ENCODE measurements at places on chromosomes 3 and 15.

GRCh38 chr3:42855219-42855546 lies 20.5 kb downstream of the CYP8B1 start:
- DNase-seq = no peak

DNA sequence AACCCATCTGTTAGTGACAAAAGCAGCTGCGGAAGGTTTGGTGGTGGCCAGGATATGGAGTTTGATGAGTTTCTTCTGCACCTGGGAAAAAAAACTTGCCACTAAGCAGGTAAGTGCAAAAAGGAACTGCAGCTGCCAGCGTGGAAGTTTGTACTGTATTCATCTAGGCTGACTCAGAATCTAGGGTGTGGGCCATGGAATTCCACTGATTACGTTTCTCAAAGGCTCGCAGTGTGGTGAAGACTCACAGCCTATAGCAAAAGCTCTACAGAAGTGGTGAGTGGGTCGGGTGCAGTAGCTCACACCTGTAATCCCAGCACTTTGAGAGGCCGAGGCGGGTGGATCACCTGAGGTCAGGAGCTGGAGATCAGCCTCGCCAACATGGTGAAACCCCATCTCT lies 334.6 kb upstream of the GRM7 start:
- no peak for DNase-seq

GRCh38 chr15:86854176-86854575 lies 774.5 kb downstream of the AGBL1 start:
- no peak for DNase-seq

GRCh38 chr15:40281057-40281800 lies 1.6 kb downstream of the ANKRD63 start:
- DNase-seq = no peak

GRCh38 chr15:100696452-100696851 lies 94.1 kb downstream of the ASB7 start:
- no peak for DNase-seq

GRCh38 chr15:31803388-31803884 lies 226.9 kb upstream of the CHRNA7 start:
- DNase-seq = no peak

- DNase-seq = no peak
These were observed 33.5 kb downstream of the ABCC5 start for GRCh38 chr3:183984127-183984740.

GRCh38 chr15:65917407-65917756 lies 48.1 kb downstream of the RAB11A start:
- no peak for DNase-seq

- DNase-seq = no peak
These were observed 41.4 kb downstream of the PGPEP1L start for GRCh38 chr15:98966091-98966787.

GRCh38 chr3:31013843-31014242 lies 119.4 kb upstream of the GADL1 start:
- no peak for DNase-seq

DNA sequence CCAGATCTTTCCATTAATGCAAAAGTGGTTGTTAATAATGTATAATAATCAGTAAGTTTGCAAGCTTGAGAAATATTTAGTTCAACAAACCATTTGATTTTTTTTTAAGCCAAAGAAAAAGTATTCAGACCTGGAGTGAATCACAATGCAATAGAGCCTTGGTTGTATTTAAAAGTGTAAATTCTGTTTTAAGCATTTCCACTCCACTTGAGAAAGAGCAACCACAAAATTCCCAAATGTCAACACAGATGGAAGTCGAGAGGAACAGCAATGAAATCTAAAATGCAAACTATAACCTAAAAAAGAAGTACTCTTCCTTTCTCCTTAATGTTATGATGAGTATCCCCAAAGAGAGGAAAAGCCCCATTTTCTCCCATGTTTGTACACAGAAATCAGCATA lies 20.2 kb downstream of the GBE1 start:
- DNase-seq = no peak

DNA sequence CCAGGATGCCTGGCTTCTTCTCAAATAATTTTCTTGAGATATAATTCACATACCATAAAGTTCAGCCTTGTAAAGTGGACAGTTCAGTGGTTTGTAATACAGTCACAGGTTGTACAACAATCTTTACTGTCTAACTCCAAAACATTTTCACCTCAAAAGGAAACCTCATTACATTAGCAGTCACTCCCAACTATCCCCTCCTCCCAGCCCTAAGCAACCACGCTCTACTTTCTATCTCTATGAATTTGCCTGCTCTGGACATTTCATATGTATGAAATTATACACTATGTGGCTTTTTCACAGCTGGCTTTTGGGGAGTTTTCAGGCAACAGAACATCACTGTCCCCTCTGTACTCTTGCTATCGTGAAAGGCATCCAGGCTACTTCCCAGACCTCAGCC lies 17.5 kb downstream of the TGM5 start:
- DNase-seq = no peak

DNA sequence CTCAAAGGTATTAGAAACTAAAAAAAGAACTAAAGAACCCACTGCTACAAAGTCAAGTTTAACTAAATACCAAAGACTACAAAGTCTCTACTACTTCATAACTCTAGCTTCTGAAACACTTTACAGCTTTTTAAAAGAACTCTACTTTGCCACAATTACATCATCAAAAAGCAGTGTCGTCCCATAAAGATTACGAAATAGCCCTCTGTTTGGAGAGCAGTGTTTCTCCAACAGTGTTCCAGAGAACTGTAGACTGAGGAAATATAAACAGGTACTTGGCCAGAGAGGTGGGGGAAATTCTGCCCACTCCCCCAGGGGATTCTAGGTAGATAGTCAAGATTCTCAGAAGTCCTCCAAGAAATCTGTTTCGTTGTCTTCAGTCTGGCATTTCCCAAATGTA lies 225.6 kb downstream of the PDZRN3 start:
- DNase-seq = no peak

- no peak for DNase-seq
These were observed 1.3 kb downstream of the CLPX start for GRCh38 chr15:65183865-65184159.

DNA sequence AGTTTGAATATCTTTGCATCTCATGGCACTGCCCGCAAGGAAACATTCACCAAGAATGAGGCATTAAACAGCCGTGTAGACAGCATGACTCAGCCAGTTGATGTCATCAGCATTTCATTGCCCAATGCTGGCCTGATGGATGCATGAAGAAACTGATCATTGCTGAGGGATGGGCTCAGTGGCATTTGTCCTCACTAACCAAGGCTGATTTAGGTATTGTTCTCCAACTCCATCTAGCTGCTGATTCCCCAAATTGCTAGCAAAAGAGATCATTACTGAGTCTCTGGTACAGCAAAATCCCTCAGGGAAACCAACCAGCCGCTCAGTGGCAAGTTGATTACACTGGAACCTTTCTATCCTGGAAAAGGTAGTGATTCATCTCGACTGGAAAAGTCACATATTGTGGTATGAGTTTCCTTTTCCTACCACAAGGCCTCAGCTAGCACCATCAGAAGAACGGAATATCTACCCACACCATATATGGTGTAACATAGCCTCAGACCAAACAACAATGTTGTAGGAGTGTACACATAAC lies 186.5 kb upstream of the GAP43 start:
- DNase-seq = no peak

GRCh38 chr15:57485869-57486268 lies 105.8 kb upstream of the MYZAP start:
- DNase-seq = no peak

DNA sequence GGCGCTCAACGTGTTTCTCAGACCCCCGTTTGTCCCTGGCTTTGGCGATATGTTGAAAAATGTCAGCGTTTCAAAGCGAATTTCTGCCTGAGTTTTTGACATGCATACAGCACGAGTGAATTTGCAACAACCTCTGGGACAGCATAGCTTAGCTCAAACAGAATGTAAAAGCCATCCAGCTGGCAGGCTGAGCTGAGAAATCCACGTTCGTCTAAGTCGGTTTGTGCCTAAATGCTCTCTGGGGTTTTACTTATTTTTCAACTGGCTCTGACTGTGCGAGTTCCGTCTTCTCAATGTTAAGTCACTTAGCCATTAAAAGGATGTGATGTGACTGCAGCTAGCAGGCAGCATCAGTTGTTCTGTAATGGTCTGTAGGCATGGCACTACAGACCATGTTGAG lies 243.5 kb upstream of the SLCO3A1 start:
- DNase-seq = no peak

- no peak for DNase-seq
These were observed 45.1 kb downstream of the NR1I2 start for GRCh38 chr3:119826711-119827608.

DNA sequence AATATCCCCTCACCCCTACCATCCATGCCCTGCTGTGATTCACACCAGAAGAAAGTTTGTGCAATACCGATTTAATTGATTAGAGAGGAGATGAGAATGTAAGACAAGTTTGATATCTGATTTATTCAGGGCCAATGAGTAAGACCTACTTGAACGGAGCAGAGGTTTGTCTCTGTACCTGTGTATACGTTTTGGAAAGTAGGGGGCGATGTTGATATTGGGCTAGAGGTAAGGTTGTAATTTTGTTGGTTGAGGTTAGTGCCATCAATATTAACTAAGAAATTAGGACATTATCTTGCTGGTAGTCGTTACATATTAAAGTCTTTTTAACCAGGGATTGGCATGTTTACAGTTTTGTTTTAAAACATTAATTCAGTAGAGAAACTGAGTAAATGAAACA lies 20.5 kb downstream of the EAF2 start:
- no peak for DNase-seq

DNA sequence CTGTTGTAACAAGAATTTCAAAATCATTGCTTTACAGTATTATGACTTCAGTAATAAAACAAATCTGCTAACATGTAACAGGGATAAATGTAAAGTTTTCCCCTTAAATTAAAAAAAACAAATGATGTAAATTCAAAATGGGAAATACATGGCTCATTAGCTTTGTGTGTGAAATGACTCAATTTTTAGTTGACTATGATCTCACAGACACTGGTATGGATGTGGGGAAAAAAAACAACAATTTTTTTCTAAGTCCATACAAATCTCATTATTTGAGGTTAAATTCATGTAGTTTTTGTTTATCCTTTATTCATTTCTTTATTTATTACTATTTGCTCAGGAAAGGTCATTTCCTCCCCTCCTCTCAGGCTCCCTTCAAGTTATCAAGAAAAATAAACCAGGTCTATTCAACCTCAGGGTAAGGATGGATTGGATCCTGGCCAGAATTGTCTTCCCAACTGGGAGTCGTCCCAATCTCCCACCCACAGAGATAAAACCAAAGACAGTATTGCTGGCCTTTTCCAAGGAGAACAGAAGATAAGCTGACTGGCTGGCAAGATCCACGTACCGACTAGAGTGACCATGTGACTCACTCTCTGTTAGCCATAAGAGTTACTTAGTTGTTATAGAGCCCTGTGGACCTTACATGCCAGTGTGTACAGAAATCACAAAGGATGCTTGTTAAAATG lies 373.3 kb downstream of the GAP43 start:
- DNase-seq = no peak

DNA sequence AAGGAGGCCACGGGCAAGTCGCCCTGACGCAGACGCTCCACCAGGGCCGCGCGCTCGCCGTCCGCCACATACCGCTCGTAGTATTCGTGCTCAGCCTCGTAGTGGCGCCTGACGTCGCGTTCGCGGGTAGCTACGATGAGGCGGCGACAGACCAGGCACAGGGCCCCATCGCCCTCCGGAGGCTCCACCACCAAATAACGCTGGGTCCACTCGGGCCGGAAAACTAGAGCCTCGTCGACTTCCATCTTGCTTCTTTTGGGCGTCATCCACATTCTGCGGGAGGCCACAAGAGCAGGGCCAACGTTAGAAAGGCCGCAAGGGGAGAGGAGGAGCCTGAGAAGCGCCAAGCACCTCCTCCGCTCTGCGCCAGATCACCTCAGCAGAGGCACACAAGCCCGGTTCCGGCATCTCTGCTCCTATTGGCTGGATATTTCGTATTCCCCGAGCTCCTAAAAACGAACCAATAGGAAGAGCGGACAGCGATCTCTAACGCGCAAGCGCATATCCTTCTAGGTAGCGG lies at the start of gene EPM2AIP1:
TSS of gene EPM2AIP1 (minus strand) at position 326 of the 520 bp plus-strand sequence. CDS start at position 272, 54 bp downstream.
- no peak for DNase-seq

- DNase-seq = no peak
These were observed 20.0 kb upstream of the TEX55 start for GRCh38 chr3:119125742-119126504.

- DNase-seq = no peak
These were observed 31.2 kb upstream of the FXR1 start for GRCh38 chr3:180881065-180881801.

DNA sequence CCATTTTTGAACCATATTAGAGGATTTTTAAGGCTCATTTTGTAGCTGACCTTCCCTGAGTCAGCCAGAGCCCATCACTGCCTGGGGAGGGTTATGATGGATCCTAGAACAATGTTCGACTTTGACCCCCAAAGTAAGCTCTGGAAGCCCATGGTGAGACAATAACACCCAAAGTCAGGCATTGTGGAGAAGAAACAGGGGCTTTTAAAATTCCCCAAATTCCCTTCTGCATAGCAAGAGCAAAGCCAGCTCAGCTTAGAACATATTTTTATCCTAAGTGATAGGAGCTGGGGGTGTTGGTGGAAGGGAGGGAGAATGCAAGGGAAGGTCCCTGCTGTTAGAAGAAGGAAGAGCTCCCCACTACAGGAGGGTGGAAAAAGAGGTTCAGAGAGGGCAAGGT lies 4.0 kb downstream of the ITGA11 start:
- DNase-seq = no peak

GRCh38 chr3:127158614-127159229 lies 34.2 kb upstream of the PRR23E start:
- DNase-seq = no peak

- DNase-seq = no peak
These were observed 16.6 kb upstream of the IREB2 start for GRCh38 chr15:78421238-78421965.

- DNase-seq = no peak
These were observed 3.7 kb upstream of the SQOR start for GRCh38 chr15:45630917-45631691.

GRCh38 chr3:128992926-128993460 lies 883 bp downstream of the CFAP92 start:
- no peak for DNase-seq

DNA sequence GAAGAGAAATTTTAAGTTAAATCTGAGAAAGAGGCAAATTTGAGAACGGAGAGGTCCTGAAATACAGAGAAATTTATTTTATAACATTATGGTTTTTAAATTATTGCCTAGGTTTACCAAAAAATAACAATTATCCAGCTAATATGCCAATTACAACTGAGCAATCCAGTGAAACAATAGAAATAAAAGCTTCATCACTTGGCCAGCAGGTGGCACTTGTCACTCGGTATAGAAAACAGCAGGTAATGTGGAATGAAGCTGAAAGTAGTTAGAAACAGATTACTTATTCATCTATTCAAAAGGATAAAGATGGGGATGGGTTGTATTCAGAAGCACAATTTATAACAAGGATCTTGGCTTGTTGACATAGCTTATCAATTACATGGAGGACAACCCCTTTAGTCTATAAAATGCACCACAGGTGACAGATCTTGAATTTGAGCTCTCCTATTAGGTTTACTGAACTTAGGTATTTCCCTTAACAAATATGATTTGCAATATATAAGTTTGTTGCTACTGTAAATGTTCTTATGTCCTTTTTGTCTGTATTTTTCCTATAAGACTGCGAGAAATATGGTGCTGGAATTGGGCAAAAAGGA lies 70.1 kb upstream of the GUCA1C start:
- DNase-seq = peak; percentile 16

GRCh38 chr15:33874156-33874555 lies 94.1 kb upstream of the CHRM5 start:
- no peak for DNase-seq
